ENCODE measurements at places on chromosomes 16 and 17.

GRCh38 chr16:405548-406506 is 4.1 kb downstream of the DECR2 start:
- no peak for DNase-seq

- DNase-seq = peak; percentile 87
These were observed 79.5 kb downstream of the PMP22 start for GRCh38 chr17:15185625-15185991.

DNA sequence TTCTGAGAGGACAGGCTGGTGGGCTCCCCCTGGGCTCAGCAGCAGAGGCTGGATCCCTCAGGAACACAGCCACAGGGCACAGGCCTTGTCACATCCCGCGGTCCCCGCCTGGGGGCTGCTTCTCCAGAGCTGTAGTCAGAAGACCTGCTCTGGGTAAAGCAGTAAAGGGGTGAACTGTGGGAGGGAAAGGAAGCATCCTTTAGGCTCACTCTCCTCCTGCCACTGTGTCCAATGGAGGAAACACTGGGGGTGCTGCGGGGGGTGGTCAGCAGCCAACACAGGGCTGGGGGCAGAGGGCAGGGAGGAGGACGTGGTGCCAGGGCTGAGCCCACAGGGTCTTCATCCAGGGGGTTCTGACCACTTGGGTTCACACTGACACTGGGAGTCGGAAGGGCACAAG is 5.0 kb upstream of the SLC38A8 start:
- DNase-seq = no peak

GRCh38 chr16:11507350-11507749 is 79.4 kb downstream of the LITAF start:
- no peak for DNase-seq

DNA sequence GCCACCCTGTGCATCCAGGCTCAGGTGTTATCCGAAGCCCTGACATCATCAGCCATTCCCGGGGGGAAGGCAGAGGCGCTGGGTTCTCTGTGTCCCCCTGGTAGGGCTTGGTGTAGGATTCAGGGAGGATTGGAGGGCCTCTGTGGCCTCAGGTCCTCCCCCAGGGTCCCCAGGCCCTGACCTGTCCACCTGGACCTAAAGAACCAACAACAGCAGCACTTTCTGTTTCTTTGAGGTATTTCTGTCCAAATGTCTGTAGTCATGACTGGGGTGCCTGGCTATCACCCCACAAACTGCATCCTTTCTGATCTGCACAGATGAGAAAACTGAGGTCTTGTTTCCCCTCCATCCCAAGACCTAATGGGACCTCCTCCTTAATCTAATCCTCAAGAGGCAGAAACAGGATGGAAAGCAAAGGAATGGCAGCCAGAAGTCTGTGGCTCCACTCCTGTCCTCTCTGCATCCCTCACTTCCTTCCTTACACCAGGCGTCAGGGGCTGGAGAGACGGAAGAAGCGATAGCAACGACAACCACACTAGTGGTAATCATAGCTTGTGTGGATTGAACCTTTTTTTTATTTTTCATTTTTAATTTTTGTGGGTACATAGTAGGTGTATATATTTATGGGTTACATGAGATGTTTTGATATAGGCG is 11.8 kb downstream of the NLRC5 start:
- DNase-seq = no peak

- no peak for DNase-seq
These were observed 50.0 kb downstream of the WNT3 start for GRCh38 chr17:46768540-46768870.

- peak; percentile 58 for DNase-seq
These were observed 12.7 kb downstream of the NDUFAF8 start for GRCh38 chr17:81251709-81252301.

GRCh38 chr17:10088444-10088843 is 110.0 kb downstream of the GAS7 start:
- DNase-seq = no peak

DNA sequence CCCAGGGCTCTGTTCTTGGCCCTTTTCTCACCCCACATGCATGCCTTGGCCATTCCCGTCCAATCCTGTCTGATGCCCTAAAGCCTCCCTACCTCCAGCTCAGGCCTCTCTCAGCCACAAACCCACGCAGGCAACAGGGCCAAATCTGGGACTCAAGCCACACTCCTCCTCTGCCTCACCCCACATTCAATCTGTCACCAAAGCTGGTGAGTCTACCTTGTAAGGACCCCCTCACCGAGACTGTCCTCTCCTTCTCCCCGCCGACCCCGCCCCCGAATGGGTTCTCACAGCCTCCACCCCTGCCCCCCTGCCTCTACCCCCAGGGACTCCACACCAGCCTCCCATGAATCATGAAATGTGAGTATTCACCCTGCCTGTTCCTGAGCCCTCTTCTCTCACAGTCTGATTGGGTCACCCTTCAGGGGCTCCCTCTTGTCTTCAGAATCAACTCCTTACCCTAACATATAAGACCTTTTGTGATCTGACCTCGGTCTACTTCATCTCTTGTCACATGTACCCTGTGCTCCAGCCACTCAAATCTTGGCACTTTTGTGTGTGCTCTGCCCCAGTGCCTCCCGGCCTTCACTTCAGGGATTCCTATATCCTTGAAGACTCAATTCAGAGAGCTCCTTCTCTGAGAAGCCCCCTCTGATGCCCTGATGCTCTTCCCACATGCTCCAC is 10.7 kb downstream of the EPOP start:
- DNase-seq = no peak

DNA sequence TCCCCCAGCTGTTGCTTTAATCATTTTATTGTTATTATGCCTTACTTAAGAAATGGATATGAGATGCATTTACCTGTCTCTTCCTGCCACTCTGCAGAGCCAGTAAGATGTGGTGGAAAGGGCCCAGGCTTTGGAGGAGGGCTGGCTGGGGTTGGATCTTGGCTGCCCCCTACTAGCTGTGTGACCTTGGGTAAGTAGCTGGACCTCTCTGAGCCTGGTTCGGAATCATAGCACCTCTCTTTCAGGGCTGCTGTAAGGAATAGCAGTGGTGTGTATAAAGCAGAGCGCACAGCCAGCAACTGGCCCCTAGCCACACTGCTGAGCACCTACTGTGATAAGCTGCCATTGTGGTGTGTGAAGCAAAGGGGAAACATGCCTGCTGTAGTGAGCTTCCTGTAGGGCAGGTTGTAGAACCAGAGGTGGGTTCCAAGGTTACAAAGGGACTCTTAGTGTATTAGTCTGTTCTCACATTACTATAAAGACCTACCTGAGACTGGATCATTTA is 23.9 kb downstream of the MAPT start:
- DNase-seq = no peak

- no peak for DNase-seq
These were observed 52.0 kb downstream of the CDK12 start for GRCh38 chr17:39513309-39513708.

- no peak for DNase-seq
These were observed 15.5 kb downstream of the MYH10 start for GRCh38 chr17:8614988-8615387.

- DNase-seq = peak; percentile 21
These were observed 129.4 kb downstream of the TANGO6 start for GRCh38 chr16:68972720-68973119.

GRCh38 chr16:49890876-49891275 is 35.0 kb upstream of the ZNF423 start:
- DNase-seq = peak; percentile 53

DNA sequence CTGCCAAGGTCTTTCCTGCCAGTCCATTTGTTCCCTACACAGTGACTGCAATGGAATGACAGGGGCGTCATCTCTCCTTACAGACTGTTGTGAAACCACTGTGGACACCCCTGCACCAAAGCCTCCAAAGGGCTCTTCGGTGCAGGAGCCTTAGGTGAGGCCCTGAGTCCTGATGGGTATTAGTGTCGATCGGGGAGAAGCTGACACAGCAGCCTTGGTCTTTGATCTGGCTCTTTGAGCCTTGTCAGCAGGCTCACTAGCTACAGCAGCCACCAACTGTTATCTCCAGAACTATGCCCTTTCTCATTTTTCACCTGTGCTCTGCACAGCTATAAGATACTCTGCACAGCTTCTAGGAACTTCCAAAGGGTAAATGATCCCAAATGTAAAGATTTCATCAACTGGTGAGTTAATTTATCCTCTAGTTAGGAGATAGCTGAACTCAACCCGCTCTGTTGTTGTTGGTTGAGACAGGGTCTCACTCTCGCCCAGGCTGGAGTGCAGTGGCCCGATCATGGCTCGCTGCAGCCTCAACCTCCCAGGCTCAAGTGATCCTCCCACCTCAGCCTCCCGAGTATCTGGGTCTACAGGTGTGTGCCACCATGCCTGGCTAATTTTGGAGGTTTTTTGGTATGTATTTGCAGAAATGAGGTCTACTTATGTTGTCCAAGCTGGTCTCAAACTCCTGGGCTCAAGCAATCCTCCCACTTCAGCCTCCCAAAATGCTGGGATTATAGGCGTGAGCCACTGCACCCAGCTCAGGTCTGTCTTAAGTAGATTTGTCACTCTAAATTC is 19.7 kb downstream of the G6PC1 start:
- DNase-seq = no peak

DNA sequence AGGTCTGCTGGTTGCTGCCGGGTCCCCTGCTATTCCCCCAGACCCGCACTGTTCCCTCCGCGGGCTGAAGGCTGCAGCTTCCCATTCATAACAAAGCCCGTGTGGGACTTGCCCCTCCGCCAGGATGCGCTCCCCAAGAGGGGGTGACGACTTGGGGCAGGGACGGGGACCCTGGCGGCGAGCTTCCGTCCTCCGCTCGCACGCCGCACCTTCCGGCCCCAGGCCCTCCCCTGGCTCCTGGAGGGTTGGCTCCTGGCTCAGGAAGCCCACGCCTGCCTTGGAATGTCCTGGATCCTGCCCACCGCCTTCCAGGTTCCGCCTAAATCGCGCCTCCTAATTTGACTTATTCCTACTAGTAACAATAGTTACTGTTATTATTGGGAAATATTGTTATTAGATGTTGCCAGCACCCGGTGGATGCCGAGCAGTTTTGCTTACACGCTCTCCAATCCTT is 1.1 kb upstream of the TFAP4 start:
- DNase-seq = peak; percentile 69

GRCh38 chr16:58498341-58499091 is 1.4 kb upstream of the NDRG4 start:
- no peak for DNase-seq

DNA sequence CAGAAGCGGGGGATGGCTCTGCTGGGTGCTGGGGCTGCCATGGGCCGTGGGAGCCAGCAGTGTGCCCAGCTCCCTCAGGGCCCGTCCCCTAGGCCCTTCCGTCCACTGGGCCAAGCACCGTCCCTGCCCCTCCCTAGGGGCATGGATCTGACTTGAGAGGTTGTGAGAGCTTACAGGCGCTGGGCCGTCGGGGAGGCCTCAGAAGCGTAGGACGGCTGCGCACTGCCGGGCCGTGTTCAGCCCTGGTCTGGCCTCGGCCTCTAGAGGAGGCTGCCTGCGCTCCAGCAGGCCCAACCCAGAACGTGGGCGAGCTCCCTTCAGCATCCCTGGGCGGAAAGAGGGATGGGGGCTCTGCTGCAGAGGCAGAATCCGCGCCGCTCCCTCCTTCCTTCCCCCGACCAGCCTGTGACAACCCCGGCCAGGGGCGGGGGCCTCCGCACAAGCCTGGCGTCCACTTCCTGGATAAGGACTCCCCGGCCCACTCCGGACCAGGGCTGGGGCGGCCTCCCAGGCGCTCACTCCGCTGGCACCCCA is 685 bp upstream of the MPG start:
- DNase-seq = peak; percentile 55

- DNase-seq = no peak
These were observed 6.1 kb downstream of the SLC35G3 start for GRCh38 chr17:35188111-35188510.

- DNase-seq = peak; percentile 68
These were observed 16.4 kb upstream of the SEC14L1 start for GRCh38 chr17:77124192-77124889.

DNA sequence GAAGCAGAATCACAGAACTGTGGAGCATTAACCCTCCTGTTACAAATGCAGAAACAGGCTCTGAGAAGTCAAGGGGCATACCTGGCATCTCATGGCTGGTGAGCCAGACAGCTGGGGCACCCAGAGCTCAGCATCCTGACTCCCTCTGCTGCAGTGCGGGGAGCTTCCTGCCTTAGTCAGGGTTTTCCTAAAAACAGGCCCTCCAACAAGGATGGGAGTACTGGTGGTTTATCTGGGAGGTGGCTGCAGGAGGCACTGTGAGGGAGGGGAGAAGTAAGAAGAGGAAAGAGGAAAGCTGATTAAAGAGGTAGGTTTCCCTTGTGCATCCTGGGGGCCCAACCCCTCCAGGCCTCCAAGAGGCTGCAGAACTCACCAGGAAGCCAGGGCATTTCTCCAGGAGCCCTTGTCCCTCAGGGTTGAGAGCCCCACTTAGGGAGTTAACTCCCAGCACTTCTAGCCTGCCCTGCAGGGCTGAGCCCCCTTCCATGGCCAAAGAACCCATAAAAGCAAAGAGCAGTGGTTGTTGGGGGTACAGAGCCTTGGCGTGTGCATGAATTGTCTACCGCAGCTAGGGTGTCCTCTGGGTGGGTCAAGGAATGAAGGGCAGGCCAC is 261.5 kb upstream of the RPL38 start:
- no peak for DNase-seq

GRCh38 chr17:3035256-3035967 is 28.0 kb downstream of the OR1D5 start:
- no peak for DNase-seq

- peak; percentile 18 for DNase-seq
These were observed 650 bp downstream of the KIAA0753 start for GRCh38 chr17:6639586-6640535.

GRCh38 chr17:59853168-59853918 is 39.4 kb downstream of the TUBD1 start:
- DNase-seq = no peak

- DNase-seq = no peak
These were observed 51.8 kb upstream of the KDM6B start for GRCh38 chr17:7782240-7782639.

GRCh38 chr17:13266606-13267005 is 248.8 kb upstream of the ELAC2 start:
- no peak for DNase-seq

- no peak for DNase-seq
These were observed 15.3 kb downstream of the SLC13A2 start for GRCh38 chr17:28488533-28489276.

DNA sequence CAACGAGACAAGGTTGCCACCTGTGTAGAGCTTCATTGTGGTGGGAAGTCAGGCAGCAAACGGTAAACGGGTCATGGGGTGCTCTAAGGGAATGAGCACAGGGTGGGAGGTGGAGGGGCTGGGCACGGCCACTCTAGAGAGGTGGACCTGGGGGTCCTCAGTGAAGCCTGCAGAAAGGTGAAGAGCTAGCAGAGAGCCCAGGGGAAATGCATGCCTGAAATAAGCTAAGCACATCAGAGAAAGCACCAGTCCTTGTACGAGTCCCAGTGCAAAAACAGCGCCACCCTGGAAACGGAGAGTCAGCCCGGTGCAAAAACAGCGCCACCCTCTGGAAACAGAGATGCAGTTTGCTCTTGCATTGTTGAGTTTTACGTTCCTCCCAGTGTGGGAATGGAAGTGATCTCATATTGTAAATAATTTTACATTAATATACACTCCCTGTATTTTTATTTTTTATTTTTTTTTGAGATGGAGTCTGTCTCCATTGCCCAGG is 65.0 kb downstream of the TBC1D16 start:
- DNase-seq = no peak

- DNase-seq = no peak
These were observed 7.7 kb downstream of the HAPSTR1 start for GRCh38 chr16:9099131-9099625.
